ENCODE measurements at places on chromosomes 3 and 15.

DNA sequence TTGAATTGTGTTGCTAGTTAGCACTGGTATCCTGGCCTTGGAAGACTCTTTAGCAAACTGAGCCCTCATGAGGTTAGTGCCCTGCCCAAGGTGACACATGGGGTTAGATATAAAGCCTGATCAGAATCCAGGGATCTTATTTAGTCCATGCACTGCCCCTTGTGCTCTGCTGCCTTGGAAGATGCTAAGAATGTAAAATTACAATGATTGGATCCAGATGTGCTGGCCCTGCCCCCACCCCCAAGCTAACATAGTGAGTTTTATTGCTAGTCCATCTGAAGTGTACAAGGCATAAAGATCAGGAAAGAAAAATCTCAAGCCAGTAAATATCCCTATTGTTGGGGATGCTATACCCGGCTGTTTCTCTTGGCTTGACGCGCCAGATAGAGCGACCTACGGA, 248.1 kb upstream of the C2CD4B start:
- DNase-seq: no peak

- DNase-seq: no peak
Observed at GRCh38 chr3:5645692-5646410, 458.3 kb downstream of the EDEM1 start.

- DNase-seq: peak; percentile 57
Observed at GRCh38 chr3:121883507-121883906, 10.7 kb upstream of the SLC15A2 start.

DNA sequence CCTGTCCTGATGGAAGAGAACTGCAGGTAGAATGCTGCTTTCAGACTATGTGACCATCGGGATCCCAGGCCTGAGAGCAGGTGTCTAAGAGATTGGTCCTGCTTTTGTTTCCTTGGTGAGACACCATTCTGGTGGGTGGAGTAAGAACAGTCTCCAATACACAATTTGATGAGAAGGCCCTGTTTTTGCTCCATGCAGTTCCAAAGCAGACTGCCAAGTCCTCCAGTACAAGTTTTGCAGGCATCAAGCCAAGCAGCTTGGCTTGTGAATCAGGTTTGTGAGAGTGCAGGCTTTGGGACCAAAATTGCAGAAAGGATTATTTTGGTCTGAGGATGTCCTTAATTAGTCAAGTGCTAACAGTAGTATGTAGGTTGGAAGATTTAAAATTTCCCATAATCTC, 381.6 kb downstream of the FOXP1 start:
- no peak for DNase-seq

DNA sequence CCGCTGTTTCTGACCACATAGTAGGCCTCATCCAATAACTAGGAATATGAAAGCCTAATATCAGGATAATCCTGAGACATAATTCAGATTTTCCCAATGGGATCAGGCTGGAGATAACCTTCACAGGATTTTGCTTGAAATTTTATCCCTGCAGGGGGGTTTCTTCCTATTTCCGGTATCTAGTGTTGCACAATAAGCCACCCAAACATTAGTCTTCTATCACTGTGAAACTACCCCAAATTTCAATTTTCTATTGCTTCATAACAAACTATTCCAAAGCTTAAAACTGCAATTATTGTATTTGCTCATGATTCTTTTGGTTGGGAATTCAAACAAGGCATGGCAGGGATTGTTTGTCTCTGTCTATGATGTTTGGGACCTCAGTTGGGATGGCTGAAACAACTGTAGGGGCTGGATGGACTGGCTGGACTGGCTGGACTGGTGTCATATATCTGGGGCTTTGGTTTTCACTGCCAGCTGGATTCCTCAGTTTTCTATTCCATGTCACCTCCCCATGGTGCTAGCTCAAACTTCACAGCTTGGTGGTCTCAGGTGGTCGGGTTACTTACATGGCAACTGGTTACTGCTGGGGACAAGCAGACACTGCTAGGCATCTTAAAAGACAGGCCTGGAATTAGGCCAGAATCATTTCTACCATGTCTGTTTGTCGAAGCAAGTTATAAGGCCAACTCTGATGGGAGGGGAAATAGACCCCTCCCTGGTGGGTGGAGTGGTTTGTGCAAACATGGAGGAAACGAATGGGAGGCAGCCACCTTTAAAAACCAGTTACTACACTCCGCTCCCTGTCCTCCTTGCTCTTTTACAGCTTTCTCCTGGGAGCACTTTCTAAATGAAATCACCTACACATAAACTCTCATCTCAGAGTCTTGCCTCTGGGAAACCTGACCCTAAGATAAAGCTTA, 88.2 kb upstream of the STT3B start:
- no peak for DNase-seq

GRCh38 chr15:57224664-57225063, 151.6 kb upstream of the CGNL1 start:
- DNase-seq: no peak

GRCh38 chr15:33086500-33087121, 107.9 kb downstream of the FMN1 start:
- peak; percentile 44 for DNase-seq

GRCh38 chr15:27826902-27827714, 272.0 kb downstream of the OCA2 start:
- DNase-seq: no peak

DNA sequence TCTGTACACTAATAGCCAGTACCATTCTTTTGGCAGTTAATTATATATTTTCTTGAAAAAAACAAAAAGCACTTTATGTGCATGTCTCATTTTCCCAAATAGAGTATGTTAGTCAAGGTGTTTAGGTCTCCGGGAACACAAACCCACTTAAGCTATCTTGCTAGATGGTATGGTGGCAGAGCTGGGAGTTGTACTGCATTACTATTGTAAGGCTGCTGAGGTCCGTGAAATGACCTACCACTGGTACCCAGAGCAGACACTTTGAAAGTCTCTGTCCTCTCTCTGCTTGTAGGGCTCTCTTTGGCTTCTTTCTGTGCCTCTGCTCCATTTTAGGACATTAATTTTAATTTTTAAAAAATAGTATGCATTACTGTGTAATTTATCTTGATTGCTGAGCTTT, 8.8 kb downstream of the TMOD3 start:
- no peak for DNase-seq

DNA sequence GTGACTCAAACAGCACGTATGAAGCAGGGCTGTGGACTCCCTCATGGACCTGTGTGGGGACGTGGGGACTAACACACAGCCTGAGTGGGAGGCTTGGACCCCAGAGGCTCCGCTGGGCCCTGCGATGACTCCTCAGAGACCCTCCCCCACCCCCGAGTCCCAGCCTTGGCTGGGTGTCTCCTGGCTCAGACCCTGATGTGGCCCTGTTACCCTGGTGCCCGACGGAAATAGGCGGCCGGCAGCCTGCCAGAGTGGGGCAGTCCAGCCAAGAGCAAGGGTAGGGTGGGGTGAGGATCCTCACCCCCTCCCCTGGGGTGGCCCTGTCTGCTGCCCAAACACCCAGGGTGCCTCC, 15.3 kb downstream of the TNK2 start:
- DNase-seq: no peak

- no peak for DNase-seq
Observed at GRCh38 chr3:126858401-126858800, 124.5 kb upstream of the PLXNA1 start.

DNA sequence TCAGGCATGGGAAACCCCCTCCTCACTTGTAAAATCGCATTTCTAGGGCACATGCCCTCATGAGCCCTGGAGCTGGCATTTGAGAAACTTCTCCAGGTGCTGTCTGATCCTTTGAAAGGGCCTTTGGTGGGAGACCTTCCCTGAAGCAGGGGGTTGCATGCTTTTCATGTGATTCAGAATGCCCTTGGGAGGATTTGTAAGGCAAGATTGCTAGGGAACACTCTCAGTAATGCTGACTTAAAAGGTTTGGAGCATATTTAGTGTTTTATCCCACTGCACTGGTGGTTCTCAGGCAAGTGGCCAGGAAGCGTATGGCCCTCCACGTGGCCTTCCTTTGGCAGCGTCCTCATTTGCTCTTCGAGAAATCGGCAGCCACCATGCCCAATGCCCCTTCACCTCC, 164.1 kb downstream of the ARRDC4 start:
- DNase-seq: no peak

GRCh38 chr3:43214616-43215015, 71.7 kb upstream of the SNRK start:
- no peak for DNase-seq

- DNase-seq: no peak
Observed at GRCh38 chr15:82105451-82106215, 59.8 kb upstream of the MEX3B start.

- DNase-seq: no peak
Observed at GRCh38 chr3:40109641-40110490, 199.6 kb upstream of the EIF1B start.

- DNase-seq: no peak
Observed at GRCh38 chr3:45311327-45311726, 77.0 kb upstream of the LARS2 start.

DNA sequence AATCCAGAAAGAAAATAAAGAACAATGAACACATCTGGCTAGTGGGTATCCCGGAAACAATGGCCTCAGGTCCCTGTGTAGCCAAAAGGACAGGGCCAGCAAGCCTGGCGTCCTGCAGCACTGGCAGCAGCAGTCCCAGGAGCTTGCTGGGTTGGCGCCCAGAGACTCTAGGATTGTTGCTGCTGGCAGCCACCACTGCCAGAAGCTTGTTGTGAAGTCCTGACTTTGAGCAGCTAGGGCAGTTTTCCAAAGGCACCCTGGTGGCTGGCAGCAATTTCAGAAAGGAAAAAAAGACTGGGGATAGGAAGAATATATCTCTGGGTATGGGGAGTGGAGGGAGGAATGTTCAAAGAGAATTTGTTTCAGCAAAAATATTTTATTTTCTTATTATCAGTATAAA, 11.3 kb downstream of the SHQ1 start:
- no peak for DNase-seq

DNA sequence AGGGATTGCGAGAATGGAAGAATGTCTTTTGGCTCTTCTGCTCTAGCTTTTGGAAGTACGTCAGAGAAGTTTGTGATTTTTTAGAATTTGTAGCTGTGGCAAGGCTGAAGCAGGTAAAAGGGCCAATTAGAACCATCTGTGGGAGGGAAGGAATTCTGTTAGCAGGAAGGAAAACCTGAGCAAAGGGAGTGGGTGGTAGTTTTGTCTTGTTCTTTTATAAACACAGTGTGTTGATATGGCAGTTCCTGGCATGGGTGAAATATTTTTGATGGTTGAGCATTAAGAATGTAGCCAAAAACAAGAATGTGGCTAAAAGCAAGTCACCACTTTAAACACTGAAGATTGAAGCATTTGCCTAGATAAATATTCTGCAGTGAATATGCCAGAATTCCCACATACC, 23.8 kb downstream of the DAG1 start:
- DNase-seq: no peak

DNA sequence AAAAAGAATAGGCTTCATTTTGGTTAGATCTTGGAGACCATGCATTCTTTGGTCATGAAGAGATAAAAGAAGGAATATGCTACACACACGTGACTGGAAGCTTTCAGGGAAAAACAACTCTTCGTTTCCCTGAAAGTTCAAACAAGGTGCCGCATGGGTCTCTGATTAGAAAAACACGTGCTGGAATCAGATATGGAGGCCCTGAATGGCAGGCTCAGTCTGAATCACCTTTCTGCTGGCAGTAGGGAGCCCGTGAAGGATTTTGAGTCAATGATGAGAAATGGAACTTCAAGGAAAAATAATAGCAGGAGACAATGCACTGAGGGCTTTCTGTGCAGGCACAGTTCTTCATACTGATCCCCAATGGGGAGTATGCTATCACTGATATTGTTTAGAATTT, 99.8 kb upstream of the LRRN1 start:
- no peak for DNase-seq

GRCh38 chr15:48413304-48413703, 82.1 kb downstream of the DUT start:
- no peak for DNase-seq

GRCh38 chr15:48361685-48362084, 30.5 kb downstream of the DUT start:
- no peak for DNase-seq

GRCh38 chr3:168216851-168217250, 121.1 kb upstream of the GOLIM4 start:
- DNase-seq: no peak

- peak; percentile 26 for DNase-seq
Observed at GRCh38 chr3:193665370-193665989, 72.5 kb downstream of the OPA1 start.

DNA sequence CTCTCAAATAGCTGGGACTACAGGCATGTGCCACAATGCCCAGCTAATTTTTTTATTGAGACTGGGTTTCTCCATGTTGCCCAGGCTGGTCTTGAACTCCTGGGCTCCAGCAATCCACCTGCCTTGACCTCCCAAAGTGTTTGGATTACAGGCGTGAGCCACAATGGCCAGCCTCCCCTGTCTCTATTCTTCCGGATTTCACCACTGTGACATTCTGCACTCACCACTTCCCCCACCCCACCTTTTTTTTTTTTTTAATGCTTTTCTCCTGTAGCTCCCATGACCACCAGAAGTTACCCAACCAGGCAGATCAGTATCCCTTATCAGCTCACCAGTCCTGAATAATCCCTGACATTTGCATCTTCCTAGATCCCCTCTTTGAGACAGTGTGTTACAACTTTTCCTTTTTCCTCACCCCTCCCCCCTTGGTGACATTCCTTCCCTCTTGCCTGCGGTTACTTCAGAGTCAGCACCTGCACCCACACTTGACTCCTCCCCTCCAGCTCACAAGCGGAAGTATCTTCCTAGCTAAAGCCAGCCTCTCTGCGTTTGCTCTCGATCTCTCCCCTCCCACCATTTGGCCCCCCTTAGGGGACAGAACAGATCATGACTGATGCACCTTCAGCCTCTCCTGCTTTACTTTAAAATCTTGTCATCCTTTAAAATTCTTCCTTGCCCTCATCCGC, 13.5 kb upstream of the ZNF592 start:
- peak; percentile 80 for DNase-seq

DNA sequence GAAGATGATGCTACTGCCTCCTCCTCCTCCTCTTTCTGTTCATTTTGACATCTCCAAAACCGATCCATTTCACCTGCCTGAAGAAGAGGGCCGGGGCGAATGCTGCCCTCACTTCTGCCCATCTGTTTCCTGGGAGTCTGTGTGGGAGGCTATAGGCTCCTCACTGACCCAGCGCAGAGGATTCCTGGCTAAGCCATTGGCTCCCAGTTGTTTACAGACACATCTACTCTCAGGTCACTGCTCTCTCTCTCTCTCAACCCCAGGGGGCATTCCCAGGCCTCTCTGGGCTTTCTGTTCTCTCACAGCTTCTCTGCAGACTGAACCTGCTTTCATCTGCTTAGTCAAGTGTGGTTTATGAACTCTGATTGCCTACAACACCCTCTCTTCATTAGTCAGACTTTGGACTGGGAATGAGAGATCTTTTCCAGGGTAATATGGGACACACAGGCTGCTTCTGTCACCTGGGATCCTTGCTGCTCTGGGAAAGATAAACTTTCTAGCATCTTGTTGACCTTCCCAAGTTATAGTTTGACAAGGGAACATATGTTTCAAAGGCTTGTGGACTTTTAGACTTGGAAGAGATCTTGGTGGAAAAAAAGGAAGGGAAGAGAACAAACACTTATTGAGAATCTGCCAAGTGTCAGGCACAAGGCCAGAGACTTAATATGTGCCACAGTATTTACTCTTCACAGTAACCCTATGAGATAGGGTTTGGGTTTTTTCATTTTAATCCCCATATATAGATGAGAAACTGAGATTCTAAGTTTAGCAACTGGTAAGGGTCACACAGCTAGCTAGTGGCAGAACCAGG, 30.2 kb upstream of the USP3 start:
- DNase-seq: peak; percentile 41

All from activated CD4-positive, alpha-beta T cell treated with anti-CD3 and anti-CD28 coated beads, Interleukin-2, amount 50 U/mL, for 16 hours (primary cell).